ENCODE measurements at places on chromosomes 11 and 22.

- DNase-seq = no peak
Observed at GRCh38 chr11:111460340-111460739, 51.8 kb downstream of the BTG4 start.

- no peak for DNase-seq
Observed at GRCh38 chr11:85647078-85647477, 689 bp upstream of the TMEM126A start.

- no peak for DNase-seq
Observed at GRCh38 chr11:12386745-12387144, 9.4 kb downstream of the PARVA start.

DNA sequence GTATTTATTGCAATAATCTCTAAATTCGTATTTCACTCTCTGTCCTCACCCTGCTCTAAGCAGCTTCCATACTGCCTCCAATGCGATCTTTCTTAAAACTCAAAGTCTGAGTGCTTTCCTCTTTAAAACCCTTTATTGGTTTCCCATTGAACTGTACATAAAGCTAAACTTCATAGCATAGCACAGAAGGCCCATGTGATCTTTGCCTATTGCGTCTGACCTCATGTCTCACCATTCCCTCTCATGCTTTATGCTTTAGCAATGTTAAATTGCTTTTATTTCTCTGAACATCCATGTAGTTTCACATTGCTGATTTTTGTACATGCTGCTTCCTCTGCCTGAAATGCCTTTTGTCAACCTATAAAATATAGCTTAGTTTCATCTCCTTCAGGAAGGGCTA is 28.4 kb downstream of the ZDHHC13 start:
- DNase-seq = no peak

GRCh38 chr11:94295534-94295933 is 8.8 kb upstream of the IZUMO1R start:
- no peak for DNase-seq

- DNase-seq = peak; percentile 6
Observed at GRCh38 chr11:30128269-30128932, 102.4 kb upstream of the FSHB start.

DNA sequence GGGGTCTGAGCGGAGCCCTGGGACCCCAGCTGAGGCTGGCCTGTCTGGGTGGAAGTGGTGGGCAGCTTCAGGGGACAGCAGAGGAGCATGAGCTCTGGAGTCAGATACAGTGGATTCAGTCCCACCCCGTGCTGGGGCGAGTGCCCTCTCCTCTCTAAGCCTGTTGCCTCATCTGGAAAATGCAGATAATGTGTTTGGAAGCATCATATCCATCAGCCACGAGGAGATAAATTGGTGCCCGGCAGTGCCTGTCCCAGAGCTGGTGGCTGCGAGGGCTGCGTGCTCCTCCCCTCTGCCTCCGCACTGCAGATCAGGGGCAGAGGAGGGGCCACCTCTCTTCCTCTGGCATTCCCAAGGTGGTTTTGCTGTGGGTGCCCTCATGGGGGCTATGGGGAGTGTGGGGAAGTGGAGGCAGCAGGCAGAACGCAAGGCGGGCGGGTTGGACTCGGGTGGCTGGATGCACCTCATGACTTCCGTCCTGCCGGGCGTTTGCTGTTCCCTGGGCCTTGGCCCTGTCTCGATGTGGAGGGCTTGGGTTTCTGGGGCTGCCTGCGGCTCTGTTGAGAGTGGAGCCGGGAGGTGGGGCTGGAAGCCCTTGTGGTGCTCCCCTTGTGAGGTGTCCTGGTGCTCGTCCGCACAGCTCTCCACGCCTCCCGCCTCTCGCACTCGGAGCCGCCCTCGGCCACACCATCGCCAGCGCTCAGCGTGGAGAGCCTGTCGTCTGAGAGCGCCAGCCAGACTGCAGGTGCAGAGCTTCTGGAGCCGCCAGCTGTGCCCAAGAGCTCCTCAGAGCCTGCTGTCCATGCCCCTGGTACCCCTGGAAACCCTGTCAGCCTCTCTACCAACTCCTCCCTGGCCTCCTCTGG is 20.9 kb downstream of the MICALL1 start:
- no peak for DNase-seq

GRCh38 chr11:2185324-2186085 is 13.9 kb upstream of the TH start:
- no peak for DNase-seq

- DNase-seq = no peak
Observed at GRCh38 chr11:32888805-32889204, 3.8 kb upstream of the QSER1 start.

GRCh38 chr22:32699686-32700085 is 101.8 kb upstream of the TIMP3 start:
- no peak for DNase-seq

GRCh38 chr22:31972180-31972579 is 27.8 kb downstream of the YWHAH start:
- no peak for DNase-seq

DNA sequence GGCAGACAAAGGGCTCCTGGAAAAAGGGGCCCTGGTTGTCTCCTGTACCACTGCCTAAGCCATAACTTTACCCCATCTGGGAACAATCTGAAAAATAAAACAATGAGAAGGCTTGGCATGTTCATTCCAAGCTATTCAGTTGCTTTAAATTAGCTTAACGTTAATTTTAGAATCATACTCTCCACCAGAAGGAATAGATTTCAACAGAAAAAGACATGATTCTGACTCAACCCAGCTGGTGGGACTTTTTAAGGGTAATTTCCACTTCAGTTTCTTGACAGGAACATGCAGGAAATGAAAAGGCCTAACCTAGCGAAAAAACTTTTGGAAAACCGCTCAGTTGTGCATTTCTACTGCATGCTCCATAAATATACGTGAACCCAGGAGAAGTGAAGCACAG is 7.9 kb downstream of the SF3A1 start:
- DNase-seq = no peak

DNA sequence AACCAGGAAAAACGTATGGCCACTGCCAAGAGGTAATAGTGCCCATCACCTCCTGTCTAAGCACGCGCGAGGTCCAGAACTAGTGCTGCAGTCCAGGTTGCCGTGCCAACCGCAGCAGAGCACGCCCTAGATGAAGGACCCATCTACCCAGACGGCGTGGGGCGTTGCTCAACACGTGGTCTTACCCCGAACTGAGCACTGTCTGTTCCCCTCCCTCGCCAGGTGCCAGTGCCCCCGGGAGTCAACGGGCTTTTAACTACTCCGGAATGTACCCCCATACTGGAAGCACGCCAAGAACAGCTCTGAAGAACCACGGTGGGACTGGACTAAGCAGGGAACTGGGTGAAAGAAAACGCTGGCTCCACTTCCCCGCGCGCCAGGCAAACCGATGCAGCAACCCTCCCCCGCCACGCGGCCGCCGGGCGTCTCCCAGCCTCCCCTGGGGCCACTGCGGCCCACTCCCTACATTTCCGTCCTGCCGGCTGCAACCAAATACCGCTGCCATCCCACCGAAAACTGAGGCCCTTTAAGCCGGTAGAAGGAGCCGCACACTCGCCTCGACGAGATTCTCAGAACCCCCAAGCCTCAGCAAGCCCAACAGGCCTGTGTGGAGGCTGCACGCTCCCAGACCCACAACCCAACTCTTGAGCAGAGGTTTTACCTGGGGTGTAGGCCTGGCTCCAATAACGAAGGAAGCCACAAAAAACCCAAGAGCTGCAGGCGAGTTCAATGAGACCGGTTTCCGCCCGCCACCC is at the start of gene HSPA8:
Gene HSPA8, minus strand, starts transcription at position 734 of the 755 bp plus-strand sequence. CDS start 812 bp downstream, outside the sequence.
- peak; percentile 79 for DNase-seq

DNA sequence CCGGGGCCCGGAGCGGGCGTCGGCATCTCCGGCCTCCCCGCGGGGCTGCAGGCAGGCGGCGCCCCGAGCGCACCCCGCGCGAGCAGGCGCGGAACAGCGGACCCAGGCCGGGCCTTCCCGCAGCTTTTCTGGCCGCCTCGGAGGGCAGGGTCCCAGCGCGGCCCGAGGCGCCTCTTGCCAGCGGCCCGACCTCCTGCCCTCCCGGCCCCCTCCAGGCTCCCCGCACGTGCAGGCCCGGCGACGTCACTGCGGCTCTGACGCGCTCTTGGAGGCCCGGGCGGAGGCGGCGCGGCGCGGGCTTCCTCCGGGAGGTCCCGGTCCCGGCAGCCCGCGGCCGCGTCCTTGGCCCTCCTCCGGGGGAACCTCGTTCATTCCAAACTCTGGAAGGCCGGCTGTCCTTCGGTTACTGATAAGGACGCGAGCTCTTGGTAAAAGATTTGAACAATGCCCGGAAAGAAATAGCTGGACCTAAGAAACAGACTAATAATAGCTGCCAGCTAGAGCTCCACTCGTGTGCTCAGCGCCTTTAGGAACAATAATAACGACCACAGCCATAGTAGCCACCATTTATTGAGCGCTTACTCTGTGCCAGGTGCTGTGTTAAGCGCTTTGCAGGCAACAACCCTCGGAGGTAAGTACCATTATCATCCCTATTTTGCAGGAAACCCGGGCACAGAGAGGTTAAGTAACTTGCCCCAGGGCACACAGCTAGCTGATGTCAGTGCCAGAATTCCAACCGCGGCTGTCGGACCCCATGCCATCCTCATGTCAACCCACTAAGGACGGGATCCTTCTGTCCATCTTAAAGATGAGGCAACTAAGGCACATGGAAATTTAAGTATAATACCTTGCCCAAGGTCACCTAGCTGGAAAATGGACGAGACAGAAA is 39.1 kb upstream of the CREB3L1 start:
- DNase-seq = peak; percentile 55

- peak; percentile 91 for DNase-seq
Observed at GRCh38 chr11:67373648-67374570, 511 bp upstream of the CLCF1 start.

DNA sequence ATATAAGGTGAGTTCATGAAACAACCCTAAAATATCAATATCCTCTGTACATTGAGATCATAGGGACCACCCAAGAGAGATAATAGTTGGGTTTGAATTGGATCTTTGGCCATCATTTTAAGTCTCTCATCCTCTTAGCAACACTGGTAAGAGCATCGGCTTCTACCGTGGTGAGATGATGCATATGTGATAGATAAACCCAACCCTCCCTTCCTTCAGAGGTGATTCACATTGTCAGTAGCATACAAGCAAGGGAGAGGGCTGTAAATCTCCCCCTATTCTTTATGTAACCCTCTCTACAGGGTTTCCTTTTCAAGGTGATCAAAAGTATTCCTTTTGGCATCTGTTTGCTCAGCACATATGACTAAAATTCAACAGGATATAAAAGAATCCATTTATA is 102.4 kb upstream of the MTMR2 start:
- no peak for DNase-seq

GRCh38 chr11:125157953-125158680 is 6.4 kb upstream of the PKNOX2 start:
- no peak for DNase-seq

GRCh38 chr11:31237819-31238760 is 131.4 kb downstream of the DCDC1 start:
- no peak for DNase-seq

- peak; percentile 74 for DNase-seq
Observed at GRCh38 chr22:44180706-44181032, at the start of gene PARVG. PARVG (plus strand) TSS chr22:44180925; CDS start chr22:44183330, 2,405 bp downstream.

DNA sequence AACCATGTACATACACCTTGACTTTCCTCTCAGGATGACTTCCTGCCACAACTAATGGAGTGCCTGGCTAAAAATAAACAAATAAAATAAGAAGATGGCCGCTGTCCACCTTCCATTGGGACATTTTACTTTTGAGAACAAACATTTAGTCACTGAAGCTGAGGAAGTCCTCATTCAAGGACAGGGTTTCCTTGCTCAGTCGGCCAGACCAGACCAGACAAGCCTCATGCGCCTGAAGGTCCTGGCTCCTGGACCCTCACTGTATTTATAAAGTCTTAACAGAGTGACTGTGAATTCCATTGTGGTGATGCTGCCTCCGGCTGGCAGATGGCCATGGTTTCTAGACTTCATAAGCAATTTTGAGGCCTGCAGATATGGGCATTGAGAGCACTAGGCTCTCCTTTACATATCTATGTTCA is 114.5 kb downstream of the MAML2 start:
- no peak for DNase-seq

DNA sequence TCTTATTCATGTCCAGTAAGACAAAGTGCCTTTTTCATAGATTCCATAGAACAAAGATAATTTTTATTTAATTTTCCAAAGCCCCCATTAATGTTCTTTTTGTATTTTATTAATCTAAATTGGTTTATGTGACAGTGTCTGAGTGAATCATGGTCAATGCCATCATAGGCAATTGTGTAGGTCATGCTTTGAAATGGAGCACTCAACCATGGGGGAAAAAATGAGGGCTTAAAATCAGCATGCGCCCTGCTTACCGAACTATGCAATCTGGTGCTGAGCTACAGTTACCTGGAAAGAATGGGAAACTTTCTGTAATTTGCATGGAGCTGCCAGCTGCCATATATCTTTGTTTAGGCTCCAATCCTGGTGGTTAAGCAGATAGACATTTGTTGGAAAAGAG is 28.4 kb upstream of the RAB38 start:
- DNase-seq = no peak

GRCh38 chr11:98036810-98037209 is 983.9 kb upstream of the CNTN5 start:
- DNase-seq = no peak

DNA sequence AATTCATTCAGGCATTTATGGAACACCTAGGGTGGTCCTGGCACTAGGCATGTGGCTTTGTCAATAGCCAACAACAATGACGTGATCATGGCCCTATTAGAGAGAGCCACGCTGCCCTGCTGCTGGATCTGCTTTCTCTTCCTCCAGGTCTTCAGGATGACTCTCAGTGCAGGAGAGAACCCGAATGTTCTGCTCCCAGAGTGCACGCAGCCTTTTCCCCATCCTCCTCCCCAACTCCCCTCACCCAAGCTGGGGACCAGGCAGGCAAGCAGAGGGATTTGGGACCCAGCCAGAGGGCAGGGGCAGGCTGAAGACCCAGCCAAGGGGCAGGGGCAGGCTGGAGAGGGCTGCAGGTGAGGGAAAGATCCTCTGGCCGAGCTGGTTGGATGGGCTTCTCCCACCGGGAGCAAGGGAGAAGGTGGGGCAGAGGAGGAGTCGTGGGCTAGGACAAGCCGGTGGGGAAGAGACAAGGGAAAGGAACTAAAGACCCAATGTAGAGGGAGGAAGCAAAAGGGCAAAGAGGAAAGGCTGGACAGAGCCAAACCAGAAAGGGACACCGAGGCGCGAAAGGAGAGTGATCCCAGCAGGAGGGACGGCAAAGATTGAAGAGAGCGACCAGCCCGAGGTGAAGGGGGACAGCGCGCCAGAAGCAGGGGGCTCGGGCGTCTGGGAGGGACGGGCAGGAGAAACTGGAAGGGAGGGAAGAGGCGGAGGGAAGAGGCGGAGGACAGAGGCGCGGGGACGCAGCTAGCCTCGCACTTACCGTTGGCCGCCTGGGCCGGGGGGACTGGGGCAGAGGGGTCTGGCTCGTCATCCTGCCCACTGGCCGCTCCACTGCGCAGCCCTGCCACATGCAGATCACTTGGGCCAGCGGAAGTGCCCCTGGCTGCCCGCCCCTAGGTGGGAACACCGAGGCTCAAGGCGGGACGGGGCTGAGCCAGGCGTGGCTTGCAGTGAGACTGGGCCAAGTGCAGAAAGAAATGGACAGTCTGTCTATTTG is at the start of gene KCTD14:
Gene KCTD14, minus strand, starts transcription at position 880 of the 1,000 bp plus-strand sequence. Its CDS starts 27 bp downstream, at position 853.
- DNase-seq = no peak

- no peak for DNase-seq
Observed at GRCh38 chr11:27317751-27318150, 45.3 kb downstream of the CCDC34 start.

GRCh38 chr11:101091781-101092180 is 37.8 kb downstream of the PGR start:
- DNase-seq = no peak

- no peak for DNase-seq
Observed at GRCh38 chr11:34305193-34305592, 52.6 kb downstream of the ABTB2 start.
